Stimulated activated CD4-positive, alpha-beta T cell treated with anti-CD3 and anti-CD28 coated beads, Interleukin-1b, Interleukin-23, amount 100 ng/mL, for 1 hour (primary cell): ENCODE measurements at places on chromosomes 1 and 21.

DNA sequence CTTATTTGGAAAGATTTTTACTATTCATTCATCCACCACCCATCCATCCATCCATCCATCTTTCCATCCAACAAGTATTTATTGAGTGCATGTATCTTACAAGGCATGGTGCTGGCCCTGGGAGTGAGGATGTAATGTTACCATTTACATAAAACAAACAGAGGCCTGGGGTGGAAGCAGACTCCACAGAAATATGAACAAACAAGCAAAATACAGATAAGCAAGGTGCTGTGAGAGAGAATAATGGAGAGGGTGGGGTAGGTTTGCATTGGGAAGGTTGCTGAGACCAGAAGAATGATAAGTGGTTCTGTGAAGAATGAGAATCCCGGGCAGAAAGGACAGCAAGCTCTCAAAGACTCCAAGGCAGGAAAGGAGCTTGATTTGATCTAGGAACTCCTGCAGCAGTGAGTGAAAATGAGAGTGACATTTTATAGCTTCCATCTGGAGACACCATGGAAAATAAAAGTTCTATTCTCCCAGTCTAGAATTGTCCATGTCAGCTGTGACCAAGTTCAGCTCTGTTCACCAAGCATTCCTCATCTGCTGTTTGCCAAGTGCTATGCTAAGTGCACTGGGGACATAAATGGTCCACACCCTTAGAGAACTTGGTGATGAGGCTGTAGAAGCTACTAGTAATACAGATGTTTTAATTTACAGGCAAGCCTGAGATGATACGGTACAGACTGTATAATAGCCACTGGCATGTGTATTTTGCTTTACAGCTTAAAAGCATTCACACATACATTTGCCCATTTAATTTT, 75.3 kb downstream of the PEX14 start:
- DNase-seq, result no peak

GRCh38 chr1:30757352-30758120, at the start of gene LAPTM5:
Gene LAPTM5 (minus strand): TSS chr1:30757774. CDS start chr1:30757745, 29 bp downstream.
- no peak for DNase-seq

DNA sequence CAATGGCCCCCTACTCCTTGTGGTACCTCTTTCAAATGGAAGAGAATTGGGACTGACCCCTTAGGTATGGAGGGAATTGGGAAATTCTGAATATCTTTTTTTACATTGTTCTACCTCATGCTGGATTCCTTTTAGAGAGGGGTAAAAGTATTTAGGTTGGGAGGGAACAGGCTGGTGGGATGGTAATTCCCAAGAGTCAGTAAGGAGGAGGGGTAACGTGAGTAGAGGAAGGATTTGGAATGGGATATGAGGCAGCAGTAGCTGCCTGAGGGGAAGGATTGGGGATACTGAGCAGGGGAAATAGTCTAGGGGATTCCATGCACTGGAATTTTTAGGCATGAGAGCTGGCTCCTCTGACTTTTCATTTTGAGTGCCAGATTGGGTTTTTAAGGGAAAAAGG, 3.8 kb upstream of the AADACL3 start:
- DNase-seq, result no peak

DNA sequence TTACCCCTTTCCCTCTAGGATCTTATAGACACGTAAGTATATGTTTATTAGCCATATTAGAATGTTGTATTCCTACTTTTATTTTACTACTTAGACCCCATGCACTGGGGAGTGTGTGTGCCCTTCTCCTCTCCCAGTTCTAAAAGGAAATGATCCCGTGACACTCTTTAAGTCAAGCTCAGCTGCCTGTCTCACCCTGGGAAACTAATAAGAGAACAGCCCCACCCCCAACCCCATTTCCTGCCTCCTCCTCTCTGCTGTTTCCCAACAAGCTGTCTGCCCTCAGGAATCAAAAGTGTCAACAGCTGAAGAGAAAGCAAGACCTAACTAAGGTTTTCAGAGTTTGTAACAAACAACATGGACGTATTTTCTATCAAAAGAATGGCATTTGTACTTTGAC, 92.6 kb upstream of the VAV3 start:
- no peak for DNase-seq

GRCh38 chr1:6614019-6614928, 743 bp downstream of the PHF13 start:
- peak; percentile 56 for DNase-seq

GRCh38 chr1:87185077-87185476, 143.6 kb upstream of the LMO4 start:
- no peak for DNase-seq

GRCh38 chr1:9420835-9421532, 118.3 kb upstream of the SLC25A33 start:
- DNase-seq, result no peak

DNA sequence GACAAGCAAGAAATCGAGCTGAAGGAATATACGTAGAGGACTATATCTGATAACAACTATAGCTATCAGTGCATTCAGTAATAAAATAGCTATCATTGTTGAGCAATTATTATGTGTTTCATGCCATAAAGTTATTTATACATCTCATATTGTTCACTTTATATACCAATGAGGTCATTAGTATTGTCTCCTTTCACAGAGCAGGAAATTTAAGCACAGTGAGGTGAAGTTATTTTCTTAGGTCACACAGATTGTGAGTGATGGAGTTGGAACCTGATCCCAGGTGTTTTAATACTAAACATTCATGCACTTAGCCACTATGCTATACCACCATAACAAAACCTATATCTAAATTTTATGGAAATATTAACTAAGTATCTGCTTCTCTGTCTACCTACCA, 180.5 kb upstream of the DPYD start:
- no peak for DNase-seq

DNA sequence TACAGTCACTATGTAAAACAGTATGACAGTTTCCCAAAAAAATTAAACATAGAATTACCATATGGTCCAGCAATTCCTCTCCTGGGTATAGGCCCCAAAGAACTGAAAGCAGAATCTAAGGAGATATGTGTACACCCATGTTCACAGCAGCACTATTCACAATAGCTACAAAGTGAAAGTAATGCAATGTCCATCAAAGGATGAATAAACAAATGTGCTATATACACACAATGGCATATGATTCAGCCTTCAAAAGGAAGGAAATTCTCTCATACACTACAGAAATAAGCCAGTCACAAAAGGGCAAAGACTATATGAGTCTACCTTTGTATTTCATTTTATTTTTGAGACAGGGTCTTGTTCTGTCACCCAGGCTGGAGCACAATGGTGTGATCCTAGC, 120.4 kb downstream of the TOMM20 start:
- DNase-seq, result no peak
